Cortex of kidney (tissue), 1 donor: ENCODE measurements at places on chromosomes 7 and 10.

DNA sequence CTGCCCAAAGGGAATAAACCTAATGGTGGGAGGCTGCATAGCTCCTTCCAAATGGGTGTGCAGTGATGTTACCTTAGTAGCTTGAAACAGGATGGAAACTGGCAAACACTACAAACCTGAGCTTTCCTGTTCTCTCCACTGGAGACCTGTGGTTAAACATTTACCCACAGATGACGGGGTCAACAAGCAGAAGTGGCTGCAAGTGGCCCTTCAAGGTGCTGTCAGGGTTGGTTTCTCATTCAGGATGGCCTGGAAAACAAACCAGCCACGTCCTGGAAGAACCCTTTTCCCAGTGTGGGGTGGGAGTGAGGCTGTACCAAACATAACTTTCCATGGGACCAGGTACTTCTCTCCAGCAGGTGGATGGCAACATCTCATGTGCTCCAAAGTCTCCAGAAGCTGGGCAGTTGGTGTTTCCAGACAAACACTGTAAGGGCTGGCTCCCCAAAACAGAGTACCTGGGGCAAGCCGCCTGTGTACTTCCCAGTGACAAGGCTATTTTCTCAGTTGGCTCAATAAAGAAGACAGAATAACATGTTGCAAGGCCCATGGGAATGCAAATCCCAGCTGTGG is 67.5 kb downstream of the DNAJB9 start:
- no peak for DNase-seq

- no peak for DNase-seq
Observed at GRCh38 chr7:7002418-7003062, 176.5 kb upstream of the CCZ1B start.

DNA sequence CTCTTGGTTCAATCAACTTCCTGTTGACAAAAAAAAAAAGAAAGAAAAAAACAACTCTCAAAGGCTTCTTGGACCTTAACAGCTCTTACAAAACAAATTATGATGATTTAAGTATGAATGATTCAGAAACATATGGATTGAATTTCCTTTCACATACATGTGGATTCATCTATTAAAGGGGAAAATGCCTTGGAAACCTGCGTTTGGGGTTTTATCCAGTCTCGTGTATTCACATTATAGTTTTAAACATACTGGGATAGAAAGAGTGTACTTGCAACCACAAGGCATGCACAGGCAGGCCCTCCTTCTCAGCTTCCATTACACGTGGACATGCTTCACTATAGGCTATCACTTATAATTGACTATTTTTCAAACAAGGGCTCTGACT is 286.7 kb downstream of the INHBA start:
- no peak for DNase-seq

- DNase-seq, result peak; percentile 13
Observed at GRCh38 chr10:52313933-52314821, at the start of gene DKK1. TSS of gene DKK1 (plus strand) at chr10:52314281. CDS start at chr10:52314435, 154 bp downstream.

DNA sequence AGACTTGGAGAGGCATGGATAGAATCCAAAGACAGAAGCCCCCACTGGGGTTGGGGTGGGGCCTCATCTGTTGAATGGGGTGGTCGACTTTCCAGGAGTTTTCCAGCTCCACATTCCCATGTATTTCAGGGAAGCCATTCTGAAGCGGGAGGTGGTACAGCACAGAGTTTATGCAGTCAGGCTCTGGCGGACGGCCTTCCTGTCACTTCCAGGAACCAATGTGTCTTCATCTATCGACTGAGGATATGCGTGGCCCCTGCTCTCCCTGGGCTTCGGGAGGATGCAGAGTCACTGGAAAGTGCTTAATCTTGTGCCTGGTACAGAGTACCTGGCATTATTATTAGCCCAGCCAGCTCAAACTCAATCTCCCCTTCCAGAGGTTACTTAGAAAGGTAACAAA is 26.3 kb downstream of the DOCK1 start:
- DNase-seq, result no peak

- no peak for DNase-seq
Observed at GRCh38 chr7:130274296-130274695, 7.6 kb downstream of the CPA2 start.

- DNase-seq, result no peak
Observed at GRCh38 chr7:95101422-95101821, 194.0 kb downstream of the PPP1R9A start.

DNA sequence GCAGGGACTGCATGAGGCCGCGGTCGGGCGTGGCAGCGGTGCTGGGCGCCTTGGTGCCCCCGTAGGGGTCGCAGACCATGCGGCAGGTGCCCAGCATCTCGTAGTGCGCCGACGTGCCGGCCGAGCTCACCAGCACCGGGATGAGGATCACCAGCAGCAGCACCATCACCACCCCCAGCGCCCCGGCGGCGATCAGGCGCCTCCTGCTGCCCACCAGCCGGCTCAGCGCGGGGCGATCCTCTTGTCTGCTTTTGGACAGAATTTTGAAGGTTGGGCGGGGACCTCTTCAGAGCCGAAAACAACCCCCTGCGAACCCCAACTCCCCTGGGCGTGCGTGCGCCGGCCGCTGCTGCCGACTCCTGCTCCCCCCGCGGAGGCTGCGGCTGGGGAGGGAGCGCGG is 779 bp downstream of the C1QL3 start:
- DNase-seq, result no peak

GRCh38 chr10:126639084-126639483 is 31.4 kb downstream of the C10orf90 start:
- DNase-seq, result no peak

- DNase-seq, result no peak
Observed at GRCh38 chr10:62554632-62555199, 180.5 kb downstream of the ZNF365 start.

- no peak for DNase-seq
Observed at GRCh38 chr7:44311561-44312495, 13.6 kb downstream of the CAMK2B start.

DNA sequence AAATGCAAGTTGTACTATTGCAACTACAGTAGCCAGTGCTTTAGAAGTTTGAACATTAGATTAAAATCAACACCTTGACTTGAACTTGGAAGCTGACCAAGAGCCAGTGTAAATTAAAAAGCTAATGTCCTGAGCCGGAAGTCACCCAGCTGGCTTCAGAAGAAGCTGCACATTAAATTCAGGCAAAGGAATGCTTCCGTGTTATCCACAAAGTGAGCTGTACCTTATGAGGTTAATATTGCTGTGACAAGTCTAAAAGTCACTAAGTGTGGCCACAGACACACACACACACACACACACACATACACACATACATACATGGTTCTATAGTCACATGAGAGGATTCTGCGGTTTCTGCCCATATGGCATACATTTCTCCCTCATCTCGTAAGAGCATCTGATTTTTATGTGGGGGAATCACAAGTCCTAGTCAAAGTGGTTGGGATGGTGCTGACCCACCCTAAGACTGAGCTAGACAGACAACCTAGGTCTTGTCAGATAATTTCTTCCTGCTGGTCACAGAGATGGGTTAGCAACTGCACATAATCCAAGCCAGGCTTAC is 612.9 kb downstream of the SORCS1 start:
- DNase-seq, result no peak

DNA sequence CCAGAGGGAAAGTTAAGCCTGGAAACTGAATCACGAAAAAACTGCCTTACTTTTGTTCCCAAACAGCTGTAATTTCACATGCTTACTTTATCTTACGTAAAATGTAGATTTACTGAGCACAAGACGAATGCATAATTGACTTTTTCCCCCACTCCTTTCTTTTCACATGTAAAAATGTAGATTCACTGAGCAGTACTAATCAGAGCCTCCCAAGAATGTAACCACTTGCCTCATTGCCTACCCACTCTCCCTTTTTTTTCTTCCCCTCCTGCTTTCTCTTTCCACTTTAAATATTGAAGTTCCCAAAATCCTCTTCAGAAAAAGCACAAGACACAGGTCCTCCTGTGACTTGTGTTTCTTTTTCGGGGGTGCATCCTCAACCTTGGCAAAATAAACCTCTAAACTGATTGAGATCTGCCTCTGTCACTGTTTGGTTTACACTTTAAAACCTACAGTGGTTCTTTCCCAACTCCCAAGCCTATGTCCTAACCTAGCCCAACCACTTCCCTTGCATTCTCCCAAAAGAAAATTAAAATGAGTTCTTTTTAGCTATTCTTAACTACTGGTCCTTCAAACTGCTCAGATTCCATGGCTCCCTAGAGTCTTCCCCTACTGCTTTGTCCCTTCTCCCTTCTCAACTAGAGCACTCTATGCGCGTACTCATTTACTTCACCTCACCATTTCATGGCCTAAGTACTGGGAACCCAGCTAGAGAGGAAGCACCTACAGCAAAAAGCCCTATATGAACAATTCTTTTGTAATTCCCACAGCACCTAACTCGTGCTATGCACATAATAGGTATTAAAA is 236.6 kb upstream of the MKLN1 start:
- no peak for DNase-seq

DNA sequence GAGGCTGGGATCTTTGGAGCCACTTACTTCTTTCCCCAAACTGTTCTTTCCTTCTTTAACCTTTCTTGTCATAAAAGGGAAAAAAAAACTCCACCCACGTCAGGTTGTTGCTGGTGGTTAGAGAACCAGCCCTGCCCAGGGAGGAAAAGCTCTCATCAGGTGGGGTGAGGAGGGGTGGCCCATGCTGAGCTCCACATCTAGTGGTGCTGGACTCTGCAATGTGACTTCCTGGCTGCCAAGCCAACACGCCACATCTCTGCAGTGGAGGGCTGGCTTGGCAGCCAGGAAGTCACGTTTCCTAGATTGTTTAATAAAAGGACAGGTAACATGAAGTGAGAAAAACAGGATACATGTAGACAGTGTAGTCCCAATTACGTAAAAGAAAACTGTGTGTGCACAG is 37.4 kb downstream of the WIPF3 start:
- no peak for DNase-seq

GRCh38 chr7:51785171-51785570 is 468.6 kb upstream of the COBL start:
- DNase-seq, result no peak

GRCh38 chr10:126247446-126247975 is 140.8 kb downstream of the ADAM12 start:
- DNase-seq, result no peak

GRCh38 chr10:122243550-122243949 is 27.5 kb upstream of the BTBD16 start:
- DNase-seq, result no peak

DNA sequence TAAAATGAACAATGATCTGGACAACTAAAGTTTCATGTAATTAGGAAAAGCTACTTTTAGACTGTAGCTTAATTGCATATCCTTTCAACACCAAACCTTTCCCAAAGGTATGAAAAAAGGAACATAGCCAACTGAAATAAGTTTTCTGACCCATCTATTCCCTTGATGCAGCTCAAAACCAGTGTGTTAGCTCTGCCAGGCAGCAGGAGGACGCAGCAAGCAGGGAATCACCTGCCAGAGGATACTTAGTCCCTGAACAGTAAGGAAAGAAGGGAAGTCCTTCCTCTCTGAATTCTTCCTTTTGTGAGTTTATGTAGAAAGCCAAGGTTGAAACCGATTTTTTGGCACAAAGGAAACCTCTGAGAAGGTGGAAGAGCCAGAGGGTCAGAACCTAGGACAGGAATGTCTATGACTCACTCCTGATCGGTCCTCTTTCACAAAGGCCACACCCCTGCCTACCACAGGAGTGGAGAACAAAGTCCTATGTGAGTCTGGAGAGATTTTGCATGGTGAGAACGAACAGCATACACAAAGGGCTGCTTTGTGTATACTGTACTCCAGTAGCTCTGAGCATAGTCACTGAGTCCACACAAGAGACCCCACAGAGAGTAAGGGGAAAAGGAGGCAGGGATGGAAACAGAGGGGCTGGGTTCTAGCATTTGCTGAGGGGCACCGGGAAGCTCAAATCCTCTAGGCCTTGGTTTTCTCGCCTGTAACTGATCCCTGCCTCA is 68.8 kb upstream of the GSDME start:
- DNase-seq, result no peak

GRCh38 chr7:149819141-149819960 is 18.8 kb upstream of the ZNF862 start:
- DNase-seq, result no peak
